Vagina (tissue), 2 donors: ENCODE measurements at places on chromosomes 3 and 15. TPM values are rescaled to one million over a fixed set of nuclear protein-coding genes. Genes with fewer than 3 reads are reported as not detected.

GRCh38 chr15:28018291-28019044, 80.6 kb downstream of the OCA2 start:
- no peak overlapping the region for H3K4me3 ChIP-seq
- no peak overlapping the region for H3K27ac ChIP-seq
- H3K27me3 ChIP-seq: no peaks in the 10 kb centered on the region

ABI3BP gene
- 91.1 TPM for total RNA-seq

DNA sequence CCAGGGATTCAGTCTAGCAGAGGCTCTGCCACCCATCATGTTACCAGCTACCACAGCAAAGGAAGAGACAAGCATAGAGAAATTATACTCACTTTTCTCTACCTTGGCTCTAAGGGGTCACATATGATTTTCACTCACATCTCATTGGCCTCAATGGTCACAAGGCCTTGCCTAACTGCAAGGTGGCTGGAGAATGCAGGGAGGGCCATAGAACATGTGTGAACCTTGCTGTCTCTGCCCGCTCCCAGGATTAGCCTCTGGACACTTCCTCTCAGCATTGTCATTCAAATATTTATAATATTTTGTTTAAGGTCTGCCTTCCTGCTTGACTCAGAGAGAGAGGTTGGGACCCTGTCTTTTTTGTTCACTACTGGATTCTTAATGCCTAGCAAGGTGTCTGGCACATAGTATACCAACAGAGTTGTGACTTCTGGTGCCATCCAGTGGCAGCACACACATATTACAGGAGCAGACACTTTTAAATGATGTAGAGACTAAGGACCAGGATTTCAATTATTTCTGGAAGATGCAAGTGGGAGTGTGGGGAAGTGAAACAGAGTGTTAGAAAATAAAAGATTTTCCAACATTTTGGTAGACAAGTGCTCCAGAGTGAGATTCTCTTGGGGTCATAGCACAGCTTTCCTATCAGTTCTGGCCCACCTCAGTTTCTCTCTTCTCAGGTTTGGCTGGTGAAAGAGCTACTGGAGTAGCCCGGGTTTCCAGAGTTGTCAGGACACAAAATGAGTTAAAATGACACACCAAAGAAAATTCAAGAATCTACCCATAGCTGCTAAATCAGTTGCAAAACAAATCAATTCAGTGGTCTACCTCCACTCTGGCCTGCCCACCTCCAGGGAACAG, 119.0 kb upstream of the RASGRP1 start:
- H3K27me3 ChIP-seq: no peaks in the 10 kb centered on the region
- H3K4me1 ChIP-seq: no peaks in the 10 kb centered on the region
- H3K4me3 ChIP-seq: no peak overlapping the region
- H3K27ac ChIP-seq: no peak overlapping the region
- no peaks in the 10 kb centered on the region for H3K36me3 ChIP-seq

DNA sequence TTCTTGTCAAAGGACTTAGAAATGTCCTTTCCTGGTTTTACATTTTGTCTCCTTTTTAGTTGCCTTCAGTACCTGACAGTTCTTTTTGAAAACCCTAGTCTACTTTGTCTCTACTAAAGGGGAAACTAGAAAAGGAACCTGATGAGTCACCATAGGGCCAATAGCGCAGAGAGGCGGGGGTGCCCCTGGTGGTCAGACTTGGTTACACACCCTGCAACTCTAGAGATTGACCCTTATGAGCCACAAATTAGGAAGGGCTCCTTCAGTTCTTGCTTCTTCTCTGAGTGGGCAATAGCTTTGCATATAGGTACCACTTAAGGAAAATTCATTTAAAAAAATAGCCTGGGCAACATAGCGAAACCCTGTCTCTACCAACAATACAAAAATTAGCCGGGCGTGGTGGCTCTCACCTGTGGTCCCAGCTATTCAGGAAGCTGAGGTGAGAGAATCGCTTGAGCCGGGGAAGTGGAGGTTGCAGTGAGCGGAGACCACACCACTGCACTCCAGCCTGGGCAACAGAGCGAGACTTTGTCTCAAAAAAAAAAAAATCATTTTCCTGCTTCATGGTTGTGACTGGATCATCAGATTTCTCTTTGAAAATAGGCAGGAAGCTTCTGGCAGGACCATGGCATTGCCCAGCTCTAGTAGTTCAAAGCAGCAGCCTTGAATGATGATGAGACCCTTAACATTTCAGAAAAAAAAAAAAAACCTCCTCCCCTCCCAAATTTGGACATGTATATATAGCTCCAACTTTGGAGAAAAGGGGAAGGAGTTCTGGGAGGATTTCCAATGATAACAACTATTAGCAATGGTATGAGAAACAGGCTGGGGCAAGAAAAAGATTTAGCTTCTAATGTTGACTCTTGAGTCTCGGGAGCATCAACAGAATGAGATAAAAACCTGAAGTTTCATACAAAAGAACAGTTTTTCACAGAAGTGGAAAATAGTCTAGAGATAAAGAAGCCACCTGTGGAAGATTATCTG, 45.2 kb upstream of the RASA2 start:
- H3K4me1 ChIP-seq: peaks cover 26% of the 10 kb centered on the region
- peak overlapping the region; percentile 71 for H3K27ac ChIP-seq
- no peak overlapping the region for H3K4me3 ChIP-seq
- no peaks in the 10 kb centered on the region for H3K27me3 ChIP-seq
- DNase-seq: no peak

DNA sequence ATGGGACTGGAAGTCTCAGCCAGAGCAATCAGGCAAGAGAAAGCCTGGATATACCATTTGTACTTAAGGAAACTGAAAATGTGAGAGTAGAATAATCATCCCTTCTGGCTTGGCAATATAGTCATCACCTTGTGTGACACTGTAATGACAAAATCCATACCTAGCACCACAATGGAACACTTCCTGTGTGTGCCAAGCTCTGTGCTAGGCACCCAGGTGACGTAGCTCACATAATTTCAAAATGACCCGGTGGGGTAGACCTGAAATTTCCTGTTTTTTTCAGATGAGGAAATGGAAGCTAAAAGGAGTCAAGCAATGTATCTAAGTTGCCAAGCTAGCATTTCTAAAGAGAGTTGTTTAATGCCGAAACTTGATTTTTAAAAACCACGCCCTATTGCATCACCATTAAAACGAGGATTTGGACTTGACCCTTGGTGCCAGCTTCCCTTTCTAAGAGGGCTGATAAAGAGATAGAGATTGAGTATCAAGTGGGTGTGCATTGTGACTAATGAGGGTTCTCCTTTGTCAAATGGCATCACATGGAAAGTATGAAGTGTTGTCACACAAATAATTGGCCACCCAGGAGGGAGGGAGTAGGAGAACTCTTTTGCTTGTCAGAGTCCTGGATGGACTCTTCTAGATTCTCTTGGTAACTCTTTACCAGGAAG, 141.3 kb upstream of the PDZRN3 start:
- no peaks in the 10 kb centered on the region for H3K36me3 ChIP-seq
- H3K4me3 ChIP-seq: no peak overlapping the region
- no peaks in the 10 kb centered on the region for H3K27me3 ChIP-seq
- DNase-seq: no peak

GRCh38 chr15:94164202-94164807, 67.1 kb upstream of the MCTP2 start:
- no peaks in the 10 kb centered on the region for H3K36me3 ChIP-seq
- no peak overlapping the region for H3K27ac ChIP-seq
- H3K4me1 ChIP-seq: no peaks in the 10 kb centered on the region
- DNase-seq: no peak

PLIN1 gene
- 53.3 TPM for total RNA-seq

SLC9A9 gene
- 30.7 TPM for total RNA-seq

DNA sequence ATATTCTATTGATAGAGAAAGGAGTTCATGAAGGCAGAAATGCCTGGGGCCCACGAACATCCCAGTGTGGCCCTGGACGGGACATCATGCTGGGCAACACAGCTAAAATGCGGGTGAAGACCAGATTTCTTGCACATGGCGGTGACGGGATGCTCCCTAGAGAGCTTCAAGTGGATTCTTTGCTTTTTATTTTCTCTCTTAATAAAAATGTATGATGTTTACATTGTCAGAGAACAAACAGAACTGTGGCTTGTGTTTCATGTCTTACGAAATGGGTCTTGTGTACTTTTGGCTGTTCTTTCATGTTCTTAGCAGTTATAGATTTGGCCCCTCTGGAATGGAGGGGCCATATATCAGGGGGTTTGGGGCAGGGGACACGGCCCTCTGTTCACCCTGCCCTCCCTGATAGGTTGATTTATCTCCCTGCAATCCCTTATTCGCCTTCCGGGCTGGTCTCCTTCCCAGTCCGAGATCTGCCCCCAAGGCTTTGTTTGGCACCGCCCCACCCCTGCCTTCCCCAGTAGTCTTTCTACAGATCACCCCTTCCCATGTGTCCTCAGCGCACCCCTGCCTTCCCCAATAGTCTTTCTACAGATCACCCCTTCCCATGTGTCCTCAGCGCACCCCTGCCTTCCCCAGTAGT, 68.7 kb upstream of the CGNL1 start:
- H3K36me3 ChIP-seq: no peaks in the 10 kb centered on the region
- peaks cover 18% of the 10 kb centered on the region for H3K4me1 ChIP-seq
- H3K27me3 ChIP-seq: no peaks in the 10 kb centered on the region
- DNase-seq: no peak

DNA sequence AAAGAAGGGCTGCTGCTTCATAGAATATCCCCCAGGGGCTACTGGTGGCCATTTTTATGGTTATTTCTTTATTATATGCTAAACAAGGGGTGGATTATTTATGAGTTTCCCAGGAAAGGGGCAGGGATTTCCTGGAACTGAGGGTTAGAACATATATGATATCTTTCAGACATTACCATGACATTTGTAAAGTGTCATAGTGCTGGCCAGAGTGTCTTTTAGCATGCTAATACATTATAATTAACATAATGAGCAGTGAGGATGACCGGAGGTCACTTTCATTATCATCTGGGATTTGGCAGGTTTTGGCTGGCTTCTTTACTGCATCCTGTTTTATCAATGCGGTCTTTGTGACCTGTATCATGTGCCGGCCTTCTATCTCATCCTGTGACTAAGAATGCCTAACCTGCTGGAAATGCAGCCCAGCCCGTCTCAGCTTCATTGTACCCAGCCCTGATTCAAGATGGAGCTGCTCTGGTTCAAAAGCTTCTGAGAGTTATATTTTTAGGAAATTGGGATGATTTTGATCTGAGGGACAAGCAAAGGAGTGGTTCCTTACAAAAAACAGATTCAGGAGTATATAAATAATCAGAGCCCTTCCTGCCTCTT, 9.1 kb upstream of the ZBTB20 start:
- DNase-seq: no peak
- H3K4me3 ChIP-seq: no peak overlapping the region
- no peaks in the 10 kb centered on the region for H3K27me3 ChIP-seq
- no peak overlapping the region for H3K27ac ChIP-seq
- H3K36me3 ChIP-seq: no peaks in the 10 kb centered on the region
- H3K4me1 ChIP-seq: no peaks in the 10 kb centered on the region

DNA sequence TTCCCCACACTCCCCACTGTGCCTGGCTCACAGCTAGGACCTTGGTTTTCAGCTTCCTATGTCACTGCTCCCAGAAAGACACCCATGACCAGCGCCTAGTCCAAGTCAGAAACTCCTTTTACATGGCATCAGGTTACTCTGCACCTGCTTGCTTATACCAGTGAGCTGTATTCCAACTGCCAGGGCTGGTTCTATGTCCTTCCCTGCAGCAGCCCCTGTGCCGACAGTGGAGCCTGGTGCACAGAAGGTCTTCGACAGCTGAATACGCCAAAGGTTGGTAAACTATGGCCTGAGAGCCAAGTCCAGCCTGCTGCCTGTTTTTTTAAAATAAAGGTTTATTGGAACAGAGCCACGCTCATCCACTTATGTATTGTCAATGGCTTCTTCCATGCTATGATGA, 102.5 kb downstream of the IQSEC1 start:
- H3K27me3 ChIP-seq: no peaks in the 10 kb centered on the region
- peaks cover 31% of the 10 kb centered on the region for H3K4me1 ChIP-seq

CCDC13 gene
- total RNA-seq: 1.2 TPM
